ENCODE measurements at places on chromosomes 11 and 22.

DNA sequence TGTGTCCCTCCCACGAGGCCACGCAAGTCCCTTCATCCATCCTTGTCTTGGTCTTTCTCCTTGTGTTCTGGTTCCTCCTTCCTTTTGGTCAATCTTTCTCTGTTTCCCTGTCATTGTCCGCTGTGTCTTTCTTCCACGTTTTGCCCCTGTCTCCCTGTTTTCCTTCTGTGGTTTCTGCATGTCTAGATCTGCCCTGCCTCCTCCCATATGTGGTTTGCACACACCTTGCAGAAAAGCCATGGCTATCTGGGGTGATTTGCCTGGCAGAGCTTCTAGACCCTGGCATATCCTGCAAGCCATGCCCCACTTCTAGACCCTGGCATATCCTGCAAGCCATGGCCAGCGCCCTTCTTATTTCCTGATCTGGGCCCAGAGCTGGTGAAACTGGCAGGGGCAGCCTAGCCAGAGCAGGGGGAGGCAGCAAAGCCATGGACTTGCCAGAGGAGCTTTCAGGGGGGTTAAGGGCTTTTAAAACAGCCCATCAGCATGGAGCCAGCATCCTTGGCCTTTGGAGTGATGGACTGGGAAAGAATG lies 131.6 kb upstream of the NECTIN1 start:
- DNase-seq: no peak

DNA sequence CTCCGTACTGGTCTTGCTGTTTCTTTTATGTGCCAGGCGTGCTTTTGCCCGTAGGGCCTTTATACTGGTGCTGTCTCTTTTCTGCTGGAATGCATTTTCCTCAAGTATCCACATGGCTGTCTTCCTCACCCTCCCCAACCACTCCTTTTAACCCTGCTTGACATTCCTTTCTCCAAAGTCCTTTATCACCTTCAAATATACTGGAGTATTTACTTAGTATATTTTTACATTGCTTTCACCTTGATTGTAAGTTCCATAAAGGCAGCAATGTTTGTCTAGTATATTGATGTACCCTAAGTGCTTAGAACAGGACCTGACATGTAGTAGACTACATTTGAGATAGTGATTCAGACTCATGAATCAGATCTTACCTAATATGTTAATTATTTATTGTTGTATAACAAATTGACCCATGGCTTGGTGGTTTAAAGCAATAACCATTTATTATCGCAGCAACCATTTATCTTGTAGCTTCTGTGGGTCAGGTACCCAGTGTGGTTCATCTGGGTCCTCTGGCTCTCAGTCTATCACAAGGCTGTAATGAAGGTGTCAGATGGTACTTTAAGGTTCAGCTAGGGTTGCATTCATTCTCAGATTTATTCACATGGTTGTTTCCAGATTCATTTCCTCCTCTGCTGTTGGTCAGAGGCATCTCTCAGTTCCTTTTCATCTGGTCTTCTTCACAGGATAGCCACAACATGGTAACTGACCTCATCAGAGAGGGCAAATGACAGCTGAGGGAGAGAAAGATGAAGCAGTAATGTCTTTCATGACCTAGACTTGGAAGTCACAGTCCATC lies 34.2 kb downstream of the DDX10 start:
- DNase-seq: no peak

DNA sequence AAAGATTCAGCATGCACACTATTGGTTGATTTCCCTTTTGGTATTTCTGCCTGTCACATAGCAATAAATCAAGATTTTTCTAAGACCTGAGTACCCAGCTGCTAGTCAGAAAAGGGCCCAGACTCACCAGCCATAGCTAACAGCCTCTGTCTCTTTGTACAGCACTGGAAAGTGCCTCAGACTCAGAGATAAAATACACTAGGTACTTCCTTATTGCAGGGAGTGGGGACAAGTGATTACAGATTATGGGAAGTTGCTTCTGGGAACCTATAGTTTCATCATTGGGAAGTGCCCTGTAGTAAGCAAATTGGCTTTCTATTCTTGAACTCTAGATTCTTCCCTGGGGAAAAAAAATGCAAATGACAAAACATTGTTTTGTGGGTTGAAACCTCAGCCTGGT lies at the start of gene CASP5:
Gene CASP5, minus strand, starts transcription at position 166 of the 400 bp plus-strand sequence. Its CDS starts 32 bp downstream, at position 134.
- no peak for DNase-seq

DNA sequence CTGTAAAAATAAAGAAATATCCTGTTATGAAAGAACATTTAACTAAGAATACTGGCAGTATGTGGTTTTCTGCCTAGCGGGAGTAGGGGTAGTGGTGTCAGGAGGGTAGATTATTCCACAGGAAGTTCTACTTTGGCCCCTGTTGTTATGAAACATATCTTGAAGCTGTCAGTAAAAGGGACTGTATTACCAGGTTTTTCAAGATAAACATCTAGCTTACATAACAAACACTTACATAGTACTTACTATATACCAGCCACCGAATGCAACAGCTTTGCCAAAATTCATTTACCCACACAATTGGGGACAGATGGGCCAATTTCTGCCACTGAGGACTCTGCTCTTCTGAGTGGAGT lies 3.7 kb downstream of the TMEM123 start:
- no peak for DNase-seq

- no peak for DNase-seq
These were observed 10.3 kb downstream of the ZBED4 start for GRCh38 chr22:49863931-49864330.

DNA sequence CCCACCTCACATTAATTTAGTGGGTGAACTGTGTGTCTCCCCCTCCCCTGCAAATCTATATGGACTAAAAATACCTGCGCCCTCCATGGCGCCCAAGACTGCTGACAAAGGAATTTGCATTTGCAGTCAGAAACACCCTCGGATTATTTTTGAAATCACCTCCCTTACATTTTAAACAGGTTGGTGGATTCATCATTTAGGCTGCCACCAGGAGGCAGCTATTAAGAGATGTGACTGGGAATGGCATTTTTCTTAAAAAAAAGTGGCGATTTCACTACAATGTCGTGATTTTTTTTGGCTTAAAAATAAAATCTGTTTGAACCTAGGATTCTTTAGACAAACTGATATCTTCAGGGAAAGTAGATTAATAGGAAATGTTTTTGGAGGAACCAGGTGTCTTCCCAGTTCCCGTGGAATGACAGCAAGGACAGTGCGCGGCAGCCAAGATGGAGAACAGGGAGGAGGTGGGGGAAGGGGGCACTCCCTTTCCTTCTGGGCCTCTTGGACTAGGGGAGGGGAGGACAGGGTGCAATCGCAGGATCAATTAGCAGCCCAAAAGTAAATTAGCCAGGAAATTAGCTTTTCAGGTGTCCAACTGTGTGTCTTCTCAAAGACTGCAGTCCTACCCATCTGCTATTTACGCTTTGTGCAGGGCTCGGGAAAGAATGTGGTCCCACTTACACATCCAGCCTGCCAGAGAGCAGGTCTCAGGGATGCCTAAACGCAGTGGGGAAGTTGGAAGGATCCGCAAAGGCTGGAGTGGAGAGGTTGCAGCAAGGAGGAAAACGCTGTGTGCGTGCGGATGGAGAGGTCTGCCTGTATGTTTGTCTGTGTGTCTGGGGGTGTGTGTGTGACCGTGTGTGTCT lies 496.4 kb downstream of the NTM start:
- DNase-seq: no peak

DNA sequence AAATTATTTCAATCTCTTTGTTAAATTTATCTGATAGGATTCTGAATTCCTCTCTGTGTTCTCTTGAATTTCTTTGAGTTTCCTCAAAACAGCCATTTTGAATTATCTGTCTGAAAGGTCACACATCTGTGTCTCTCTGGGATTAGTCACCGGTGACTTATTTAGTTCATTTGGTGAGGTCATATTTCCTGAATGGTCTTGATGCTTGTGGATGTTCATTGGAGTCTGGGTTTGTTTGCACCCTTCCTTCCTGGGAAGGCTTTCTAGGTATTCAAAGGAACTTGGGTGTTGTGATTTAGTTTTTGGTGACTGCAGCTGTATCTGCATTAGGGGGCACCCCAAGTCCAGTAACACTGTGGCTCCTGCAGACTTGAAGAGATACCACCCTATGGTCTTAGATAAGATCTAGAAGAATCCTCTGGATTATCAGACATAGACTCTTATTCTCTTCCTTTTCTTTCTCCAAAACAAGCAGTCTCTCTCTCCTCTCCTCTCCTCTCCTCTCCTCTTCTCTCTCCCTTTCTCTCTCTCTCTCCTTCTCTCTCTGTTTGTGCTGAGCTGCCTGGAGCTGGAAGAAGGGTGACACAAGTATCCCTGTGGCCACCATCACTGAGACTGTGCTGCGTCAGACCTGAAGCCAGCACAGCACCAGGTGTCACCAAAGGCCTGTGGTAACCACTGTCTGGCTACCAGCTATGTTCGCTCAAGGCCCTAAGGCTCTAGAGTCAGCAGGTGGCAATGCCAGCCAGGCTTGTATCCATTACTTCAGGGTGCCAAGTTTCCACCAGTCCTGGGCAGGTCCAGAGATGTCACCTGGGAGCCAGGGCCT lies 3.3 kb upstream of the HEPN1 start:
- DNase-seq: no peak

DNA sequence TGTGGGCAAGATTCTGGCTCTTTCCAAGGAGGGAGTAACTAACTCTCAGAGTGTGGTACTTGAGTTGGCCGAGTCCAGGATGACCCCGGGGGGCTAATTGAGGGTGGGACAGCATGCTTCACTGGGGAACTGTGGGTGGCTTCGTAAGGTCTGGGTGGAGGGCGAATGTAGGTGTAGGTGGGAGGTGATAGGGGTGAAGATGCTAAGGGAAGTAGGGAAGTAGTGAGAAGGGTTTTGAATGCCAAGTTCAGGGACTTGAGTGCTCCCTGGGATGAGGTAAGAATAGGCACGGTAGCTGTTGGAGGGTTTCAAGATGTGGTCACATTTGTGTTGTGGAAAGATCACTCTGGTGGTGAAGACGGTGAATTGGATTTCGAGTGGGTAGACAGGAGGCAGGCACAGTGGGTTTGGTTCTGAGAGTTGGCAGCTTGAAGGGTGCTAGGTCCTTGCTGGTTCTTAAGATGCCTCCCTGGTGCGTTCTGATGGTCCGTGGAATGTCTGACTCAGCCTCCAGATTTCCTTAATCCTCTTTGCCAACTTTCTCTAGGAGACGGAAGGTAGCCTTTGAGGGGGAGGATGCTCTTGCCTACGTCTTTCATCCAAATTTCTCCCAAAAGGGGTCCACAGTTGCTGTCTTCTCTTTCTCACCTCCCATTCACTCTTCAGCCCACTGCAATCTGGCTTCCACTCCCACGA lies 2.5 kb upstream of the DNAL4 start:
- DNase-seq: no peak

DNA sequence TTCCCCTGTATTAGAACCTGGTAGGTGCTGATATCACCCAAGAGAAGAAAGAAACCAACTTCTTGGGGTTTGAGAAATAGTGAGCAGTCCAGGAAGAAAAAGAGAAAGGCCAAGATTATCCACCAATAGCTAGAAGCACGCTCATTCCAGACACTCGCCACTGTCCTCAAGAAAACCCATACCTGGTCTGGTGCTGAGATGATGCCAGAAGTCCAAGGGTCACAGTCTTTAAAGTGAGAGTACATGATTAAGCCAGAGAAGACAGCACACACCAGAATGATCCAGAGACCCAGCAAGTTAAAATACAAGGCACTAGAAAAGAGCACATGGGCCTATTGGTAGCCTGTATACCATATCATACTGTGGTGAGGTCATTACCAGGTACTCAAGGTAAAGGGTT lies 23.6 kb downstream of the SLC5A12 start:
- no peak for DNase-seq

GRCh38 chr11:126512741-126513715 lies 157.5 kb downstream of the ST3GAL4 start:
- DNase-seq: no peak

DNA sequence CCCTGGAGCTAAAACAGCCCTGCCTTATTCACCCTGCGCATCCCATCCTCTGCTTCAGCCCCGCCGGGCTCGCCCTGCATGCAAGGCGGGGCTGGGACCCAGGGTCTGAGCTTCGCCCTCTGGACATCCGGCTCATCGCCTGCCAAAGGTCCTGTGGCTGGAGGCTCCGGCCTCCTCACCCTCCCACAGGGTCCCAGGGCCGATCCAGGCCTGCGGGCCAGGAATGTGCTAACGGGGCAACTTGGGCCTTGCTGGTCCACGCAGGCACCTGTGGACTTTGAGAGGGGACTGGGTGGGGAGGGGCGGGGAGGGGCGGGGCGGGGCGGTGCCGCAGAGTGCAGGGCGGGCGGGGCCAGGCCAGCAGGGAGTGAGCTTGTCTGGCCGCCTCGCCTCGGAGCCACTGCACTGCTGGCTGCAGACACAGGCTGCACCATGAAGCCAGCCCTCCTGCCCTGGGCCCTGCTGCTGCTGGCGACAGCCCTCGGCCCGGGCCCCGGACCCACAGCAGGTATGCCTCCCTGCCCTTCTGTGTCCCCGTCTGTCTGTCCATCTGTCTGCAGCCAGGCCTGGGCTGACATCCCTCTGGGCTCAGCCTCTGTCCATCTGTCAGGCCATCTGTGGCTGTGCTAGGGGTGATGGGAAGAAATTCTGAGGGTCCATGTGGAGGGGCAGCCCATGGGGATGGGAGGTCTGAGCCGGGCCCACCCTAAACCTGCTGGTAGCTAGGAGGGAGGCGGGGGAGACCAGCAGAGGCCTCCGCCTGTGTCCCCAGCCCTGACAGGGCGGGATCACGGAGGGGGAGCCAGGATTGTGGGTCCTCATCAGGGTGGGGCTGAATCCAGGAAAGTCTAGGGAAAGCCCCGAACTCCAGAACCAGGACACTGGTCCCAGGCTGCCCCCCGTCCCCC lies at the start of gene SUSD2:
Gene SUSD2, plus strand, starts transcription at position 400 of the 908 bp plus-strand sequence. Its CDS starts 33 bp downstream, at position 433.
- DNase-seq: no peak

GRCh38 chr11:95714843-95715776 lies 74.5 kb downstream of the FAM76B start:
- no peak for DNase-seq

DNA sequence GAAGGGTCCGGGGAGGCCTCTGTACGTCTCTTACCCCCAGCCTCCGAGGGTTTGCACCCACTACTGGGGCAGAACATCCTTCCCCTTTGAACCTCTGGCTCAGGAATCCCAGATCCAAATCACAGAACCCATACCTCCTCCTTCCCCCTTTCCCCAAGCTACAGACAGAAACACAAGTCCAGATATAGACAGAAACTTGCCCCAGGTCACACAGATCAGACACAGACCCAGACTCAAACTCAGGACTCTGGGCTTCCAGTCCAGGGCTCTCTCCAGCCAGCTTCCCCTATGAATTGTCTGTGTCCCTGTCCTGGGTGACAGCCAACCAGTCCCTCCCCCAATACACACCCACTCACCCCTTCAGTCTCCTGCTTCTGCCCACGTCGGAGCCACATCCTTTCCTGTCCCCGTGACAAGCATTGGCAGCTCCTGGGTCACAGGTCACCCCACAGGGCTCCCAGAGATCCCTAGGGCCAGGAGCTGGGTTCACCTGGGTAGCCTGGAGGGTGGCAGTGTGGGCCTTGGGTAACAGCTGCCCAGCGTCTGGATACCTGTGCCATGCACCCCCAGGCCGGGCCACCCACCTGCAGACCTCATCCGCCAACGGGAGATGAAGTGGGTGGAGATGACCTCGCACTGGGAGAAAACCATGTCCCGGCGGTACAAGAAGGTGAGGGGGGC lies 772 bp downstream of the TBC1D10C start:
- DNase-seq: no peak

GRCh38 chr22:40024201-40025061 lies 29.7 kb downstream of the FAM83F start:
- DNase-seq: no peak

Data from NCI-H1436 treated with DMSO at 0.1 percent for 48 hours (cell line).